ENCODE measurements at places on chromosomes 2 and 18.

DNA sequence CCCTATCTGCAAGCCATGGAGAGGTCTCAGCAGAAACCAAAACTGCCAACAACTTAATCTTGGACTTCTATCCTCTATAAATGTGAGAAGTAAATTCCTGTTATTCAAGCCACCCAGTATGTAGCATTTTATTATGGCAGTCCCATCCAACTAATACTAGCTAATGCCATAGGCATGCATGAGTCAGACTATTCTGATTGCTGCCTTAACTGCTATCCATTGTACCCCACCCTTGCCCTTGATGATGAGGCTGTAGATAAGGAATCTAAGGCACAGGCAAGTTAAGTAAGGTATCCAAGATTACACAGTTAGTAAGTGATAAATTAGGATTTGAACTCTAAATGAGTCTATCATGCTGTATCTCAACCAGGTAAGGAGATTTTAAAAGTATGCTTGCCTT, 223.0 kb downstream of the UBE2E3 start:
- DNase-seq, result no peak

DNA sequence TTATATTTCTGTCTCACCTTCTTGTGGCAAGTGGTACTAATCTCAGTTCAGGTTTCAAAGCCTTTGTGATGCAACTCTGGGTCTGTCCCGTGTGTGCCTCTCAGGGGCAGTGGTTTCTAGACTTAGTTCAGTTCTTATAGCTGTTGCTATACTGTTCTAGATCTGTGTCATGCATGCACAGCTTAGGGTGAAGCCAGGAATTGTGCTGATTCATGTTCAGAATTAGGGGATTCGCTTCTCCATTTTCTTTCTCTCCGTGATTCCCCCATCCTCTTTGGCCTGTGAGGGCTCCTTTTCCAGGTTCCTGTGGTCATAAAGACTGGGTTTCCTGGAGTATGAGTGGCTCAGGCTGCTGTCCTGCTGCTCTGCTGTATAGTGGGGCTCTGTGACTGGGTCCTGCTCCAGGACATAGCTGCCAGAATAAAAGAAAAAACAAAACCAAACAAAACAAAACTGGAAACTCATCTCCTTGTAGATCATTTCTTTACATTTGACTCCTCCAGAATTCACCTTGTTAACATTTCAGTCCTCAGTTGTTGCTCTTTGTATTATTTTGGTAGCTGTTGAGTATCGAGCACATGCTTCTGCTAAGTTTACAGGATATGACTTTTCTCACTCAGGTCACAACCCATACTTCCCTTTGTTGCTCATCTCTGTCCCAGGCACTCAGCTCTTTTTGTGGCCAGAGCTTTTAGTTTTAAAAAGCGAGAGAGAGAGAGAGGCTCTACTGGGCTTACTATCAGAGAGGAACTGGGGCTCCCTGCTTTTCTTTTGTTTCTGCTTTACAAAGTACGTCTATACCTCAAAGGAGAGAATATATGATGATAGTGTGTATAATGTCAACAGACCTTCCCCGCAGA, 34.2 kb downstream of the CERS6 start:
- DNase-seq, result no peak

DNA sequence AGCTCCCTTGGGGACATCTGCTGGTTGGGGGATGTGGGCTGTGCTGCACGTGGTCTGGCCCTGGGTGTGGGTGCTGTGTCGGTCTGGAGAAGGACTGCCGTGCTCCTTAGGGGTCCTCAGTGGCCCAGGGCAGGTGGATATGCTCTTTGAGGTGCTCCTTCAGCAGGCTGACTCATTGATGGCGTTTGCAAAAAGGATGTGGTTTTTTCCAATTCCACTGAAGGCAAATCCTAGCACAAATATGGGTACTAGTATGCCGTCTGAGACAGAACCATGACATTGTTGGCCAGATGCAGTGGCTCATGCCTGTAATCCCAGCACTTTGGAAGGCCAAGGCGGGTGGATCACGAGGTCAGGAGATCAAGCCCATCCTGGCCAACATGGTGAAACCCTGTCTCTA, 3.3 kb downstream of the PPP1R7 start:
- DNase-seq, result no peak

- DNase-seq, result no peak
These were observed 22.1 kb upstream of the ANKRD44 start for GRCh38 chr2:197332641-197333040.

GRCh38 chr2:611519-611918, 65.7 kb downstream of the TMEM18 start:
- no peak for DNase-seq

- no peak for DNase-seq
These were observed 373.0 kb downstream of the NRXN1 start for GRCh38 chr2:50658883-50659282.

- no peak for DNase-seq
These were observed 155.3 kb upstream of the SLC39A10 start for GRCh38 chr2:195501746-195502145.

GRCh38 chr2:182763311-182763912, 47.4 kb downstream of the DNAJC10 start:
- no peak for DNase-seq

GRCh38 chr18:12041561-12041960, 52.1 kb upstream of the ANKRD62 start:
- DNase-seq, result no peak

DNA sequence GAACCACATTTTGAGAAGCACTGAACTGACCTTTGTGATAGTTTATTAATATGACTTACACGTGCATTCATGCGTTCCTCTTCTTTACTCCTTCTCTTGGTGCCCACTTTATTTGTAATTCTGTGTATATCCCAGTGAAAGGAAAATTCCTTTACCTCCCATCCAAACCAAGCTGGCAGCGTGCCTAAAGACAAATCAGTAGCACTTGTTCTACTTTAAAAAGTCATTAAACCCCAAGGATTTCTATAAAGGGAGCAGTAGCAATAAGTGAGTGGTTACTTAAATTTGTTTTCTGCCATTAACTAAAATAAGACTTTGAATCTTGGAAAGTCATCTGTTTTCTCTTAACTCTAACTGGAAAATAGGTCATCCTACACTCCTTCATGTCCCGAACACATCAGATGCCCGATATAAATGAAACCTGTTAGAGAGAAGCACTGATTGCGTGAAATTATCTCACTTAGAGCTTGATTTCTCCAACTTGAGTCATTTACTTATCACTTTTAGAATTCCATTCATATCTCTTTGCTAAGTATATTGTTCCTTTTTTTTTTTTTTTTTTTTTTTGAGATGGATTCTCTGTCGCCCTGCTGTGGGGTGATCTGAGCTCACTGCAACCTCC, 10.7 kb downstream of the PIK3C3 start:
- DNase-seq, result no peak

DNA sequence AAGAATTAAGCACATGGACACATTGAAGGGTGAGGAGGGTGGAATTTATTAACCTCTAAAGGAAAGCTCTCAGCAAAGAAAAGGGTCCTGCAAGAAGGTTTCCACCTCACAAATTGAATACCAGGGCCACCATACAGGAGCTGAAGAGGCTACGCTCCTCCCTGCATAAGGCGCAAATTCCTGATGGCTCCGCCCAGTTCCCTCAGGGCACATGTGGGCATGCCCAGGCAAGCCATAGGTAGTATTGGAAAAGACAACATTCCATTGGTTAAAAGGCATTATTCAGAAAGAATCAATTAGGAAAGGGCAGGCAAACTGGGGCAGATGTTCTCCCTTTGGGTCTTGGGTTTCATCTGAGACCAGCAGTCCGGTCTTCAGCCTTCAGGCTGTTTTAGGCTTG, 161.2 kb downstream of the PTPRM start:
- no peak for DNase-seq

DNA sequence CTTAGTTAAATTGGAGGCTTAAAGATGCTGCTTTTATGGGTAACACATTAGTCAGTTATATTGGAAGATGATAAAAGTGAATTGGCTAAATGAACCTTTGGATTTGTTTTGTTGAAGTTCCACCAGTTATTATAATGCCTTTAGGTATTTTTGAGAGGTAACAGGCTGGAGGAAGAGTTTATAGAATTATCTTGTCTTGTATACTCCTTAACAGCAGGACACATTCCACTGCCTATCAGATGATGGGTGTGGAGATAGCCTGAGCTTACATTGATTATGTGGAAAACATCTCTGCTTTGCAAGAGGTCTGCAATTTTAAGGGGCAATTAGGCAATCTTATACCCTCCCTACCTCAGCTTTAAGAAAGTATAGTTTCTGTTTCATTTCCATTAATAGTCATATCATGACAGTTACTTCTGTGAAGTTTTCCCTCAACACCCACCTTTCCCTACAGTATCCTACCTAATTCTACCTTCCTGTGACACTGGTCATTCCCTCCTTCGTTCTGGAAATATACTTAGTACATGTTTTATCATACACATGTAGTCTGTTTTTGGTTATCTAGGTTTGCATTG, 403.7 kb upstream of the SPRED2 start:
- DNase-seq, result no peak

DNA sequence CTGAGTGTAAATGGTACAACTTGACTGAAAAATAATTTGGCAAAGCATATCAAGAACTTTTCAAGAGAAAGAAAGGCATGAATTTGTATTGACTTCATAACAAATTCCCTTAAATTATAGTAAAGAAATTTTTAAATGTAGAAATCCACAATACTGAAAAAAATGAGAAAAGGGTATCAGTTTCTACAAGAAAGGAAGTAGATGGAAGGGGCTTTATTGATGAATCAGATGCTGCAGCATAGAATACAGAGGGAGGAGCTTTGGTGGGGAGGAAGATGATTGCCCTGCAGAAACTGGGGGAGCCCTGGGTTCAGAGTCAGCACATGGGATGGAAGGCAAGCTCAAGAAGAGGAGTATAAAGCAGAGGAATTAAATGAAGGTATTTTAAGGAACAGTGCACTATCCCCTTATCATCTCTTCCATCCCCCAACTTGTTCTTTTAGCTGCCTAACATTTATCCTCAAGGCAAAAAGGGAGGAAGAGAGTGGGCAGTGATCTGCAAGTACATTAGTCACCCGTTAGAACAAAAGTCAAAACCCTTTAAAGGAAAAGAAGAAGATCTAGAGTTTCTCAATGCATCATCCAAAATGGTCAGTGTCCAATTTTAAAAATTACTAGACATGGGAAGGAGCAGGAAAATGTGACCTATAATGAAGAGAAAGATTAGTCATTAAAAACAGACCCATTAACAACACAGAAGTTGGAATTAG, 77.7 kb downstream of the KCTD18 start:
- no peak for DNase-seq

DNA sequence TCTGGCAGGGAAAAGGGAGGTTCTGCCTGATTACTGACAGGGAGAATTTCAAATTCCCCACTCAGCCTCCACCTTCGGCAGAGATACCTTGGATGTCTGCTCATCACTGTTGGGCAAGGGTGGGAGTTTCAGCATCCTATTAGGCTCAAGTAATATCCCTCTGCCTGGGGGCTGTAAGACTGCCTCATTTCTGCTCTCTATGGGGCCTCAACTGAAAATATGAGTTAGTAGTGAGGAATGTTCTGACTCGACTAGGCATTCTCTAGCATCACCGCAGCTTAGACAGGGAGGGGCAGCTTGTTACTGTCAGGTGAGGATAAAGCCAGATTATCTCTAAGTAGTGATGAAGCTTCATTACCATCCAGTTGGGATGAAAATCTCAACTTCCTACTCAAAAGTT, 87.7 kb upstream of the LRP1B start:
- DNase-seq, result no peak

DNA sequence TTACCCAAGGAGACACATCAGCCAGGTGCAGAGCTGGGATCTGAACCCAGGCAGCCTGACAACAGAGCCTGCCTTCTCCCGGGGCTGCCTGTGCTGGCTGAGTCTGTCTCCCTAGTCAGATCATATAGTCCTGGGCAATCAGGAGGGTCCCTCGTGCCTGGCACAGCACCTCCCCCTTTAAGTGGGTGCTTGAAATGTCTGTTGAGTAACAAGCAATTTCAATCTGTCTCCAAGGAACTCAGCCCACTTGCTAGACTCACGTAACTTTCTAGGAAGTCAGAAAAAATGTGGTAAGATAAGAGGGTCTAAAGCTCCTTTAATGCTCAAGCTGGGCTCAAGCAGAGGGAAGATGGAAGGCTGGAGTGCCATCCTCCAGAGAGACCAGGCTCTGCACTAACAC, 51.9 kb downstream of the REEP1 start:
- DNase-seq, result no peak

- DNase-seq, result no peak
These were observed 566.8 kb downstream of the EPHA4 start for GRCh38 chr2:221005338-221005737.

- no peak for DNase-seq
These were observed 108.4 kb upstream of the OTOS start for GRCh38 chr2:240248721-240249422.

GRCh38 chr18:48352051-48352755, 57.0 kb downstream of the ZBTB7C start:
- no peak for DNase-seq

GRCh38 chr2:18425210-18425703, 135.2 kb downstream of the RDH14 start:
- no peak for DNase-seq

- DNase-seq, result no peak
These were observed 368.8 kb downstream of the MEIS1 start for GRCh38 chr2:66803726-66804125.

DNA sequence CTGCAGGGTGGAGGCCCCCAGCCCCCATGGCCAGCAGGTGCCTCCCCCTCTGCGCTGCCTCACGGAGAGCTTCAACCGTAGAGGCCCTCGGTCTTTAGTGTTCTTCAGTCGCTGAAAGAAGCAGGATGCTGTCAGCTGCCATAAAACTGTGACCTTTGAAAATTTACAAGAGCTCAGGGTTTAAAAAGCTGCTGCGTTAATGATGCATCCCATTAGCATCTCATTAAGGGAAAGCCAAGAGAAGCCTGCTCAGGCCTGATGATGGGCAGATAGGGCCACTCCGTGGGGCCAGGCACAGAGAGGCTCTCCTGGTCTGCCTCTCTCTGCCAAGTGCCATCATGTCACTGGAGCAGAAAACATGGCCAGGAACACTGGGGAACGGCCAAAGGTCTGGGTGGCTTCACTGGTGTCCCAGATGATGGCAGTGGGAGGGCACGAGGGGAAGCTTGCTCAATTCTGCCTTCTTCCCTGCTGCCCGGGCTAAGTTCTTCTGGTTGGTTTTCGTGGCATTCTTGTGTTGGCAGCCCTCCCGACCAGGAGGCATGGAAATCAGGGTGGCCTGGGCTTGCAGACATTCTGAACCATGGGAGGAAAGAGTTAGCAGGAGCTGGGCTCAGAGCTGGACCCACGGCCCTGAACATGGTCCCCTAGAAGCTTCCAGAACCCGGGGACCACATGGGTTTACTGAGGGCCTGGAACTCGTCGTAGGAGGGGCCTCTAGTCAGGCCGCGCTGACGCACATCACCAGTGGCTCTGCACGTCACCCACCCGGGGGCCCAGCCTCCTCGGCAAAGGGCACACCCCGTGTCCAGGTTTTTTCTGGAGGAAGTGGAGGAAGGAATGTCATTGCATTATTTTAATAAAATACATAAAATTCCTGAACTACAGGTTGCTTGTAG, 250.7 kb downstream of the KLHL29 start:
- DNase-seq, result no peak

- no peak for DNase-seq
These were observed 409.8 kb downstream of the GPD2 start for GRCh38 chr2:156845806-156846558.

GRCh38 chr2:18001671-18002070, 123.2 kb downstream of the KCNS3 start:
- no peak for DNase-seq

Measured in activated CD8-positive, alpha-beta memory T cell treated with anti-CD3 and anti-CD28 coated beads for 1 hour (primary cell).